ENCODE measurements at places on chromosomes 13 and 19. TPM values are rescaled to one million over a fixed set of nuclear protein-coding genes. Genes with fewer than 3 reads are reported as not detected.

LMTK3 gene
- 2.1 TPM for total RNA-seq

TEX30 gene
- total RNA-seq: 14.5 TPM

IL17D gene
- total RNA-seq: 1.3 TPM

ONECUT3 gene
- total RNA-seq: not detected

KCNN1 gene
- total RNA-seq: 0.53 TPM

HIPK4 gene
- total RNA-seq: 0.17 TPM

ZNF579 gene
- total RNA-seq: 19.1 TPM

F7 gene
- total RNA-seq: 0.07 TPM

CACNG6 gene
- 11.2 TPM for total RNA-seq

All from A549 treated with Mapracorat at 1 μM for 4 hours (cell line).